ENCODE measurements at places on chromosomes 1 and 21.

- peak overlapping the region; percentile 62 for H3K27ac ChIP-seq
- no peaks in the 10 kb centered on the region for H3K4me1 ChIP-seq
Measured at GRCh38 chr1:28078680-28079626, 9.5 kb downstream of the EYA3 start.

GRCh38 chr1:190303501-190303900 lies 174.2 kb downstream of the BRINP3 start:
- no peak overlapping the region for H3K4me3 ChIP-seq
- H3K27ac ChIP-seq, result no peak overlapping the region
- H3K36me3 ChIP-seq, result no peaks in the 10 kb centered on the region
- no peaks in the 10 kb centered on the region for H3K4me1 ChIP-seq
- no peaks in the 10 kb centered on the region for H3K27me3 ChIP-seq
- no peak for DNase-seq

- H3K4me3 ChIP-seq, result no peak overlapping the region
- no peaks in the 10 kb centered on the region for H3K36me3 ChIP-seq
- no peaks in the 10 kb centered on the region for H3K27me3 ChIP-seq
Measured at GRCh38 chr21:43902441-43902840, 37.4 kb downstream of the AGPAT3 start.

DNA sequence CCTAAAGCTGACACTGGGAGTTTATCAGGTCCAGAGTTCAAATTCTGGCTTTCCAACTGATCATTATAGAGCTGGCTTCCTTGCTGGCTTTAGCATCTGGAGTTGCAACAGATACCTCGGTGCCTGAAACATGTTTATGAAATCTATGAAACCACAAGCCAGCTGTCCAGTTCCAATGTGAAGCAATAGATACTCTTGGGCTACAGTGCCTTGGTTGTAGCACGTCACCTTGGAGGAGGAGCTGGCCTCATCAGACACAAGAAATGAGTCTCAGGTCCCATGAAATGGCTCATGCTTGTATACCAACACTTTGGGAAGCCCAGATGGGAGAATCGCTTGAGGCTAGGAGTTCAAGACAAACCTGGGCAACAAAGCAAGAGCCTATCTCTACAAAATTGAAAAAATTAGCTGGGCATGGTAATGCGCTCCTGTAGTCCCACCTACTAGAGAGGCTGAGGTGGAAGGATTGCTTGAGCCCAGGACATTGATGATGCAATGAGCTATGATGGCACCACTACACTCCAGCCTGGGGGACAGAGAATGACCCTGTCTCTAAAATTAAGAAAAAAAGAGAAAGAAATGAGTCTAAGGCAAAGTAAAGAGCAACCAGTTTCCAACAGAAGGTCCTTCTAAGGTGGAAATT lies 132.5 kb upstream of the ZNF648 start:
- H3K27me3 ChIP-seq, result no peaks in the 10 kb centered on the region
- H3K4me1 ChIP-seq, result no peaks in the 10 kb centered on the region
- H3K36me3 ChIP-seq, result no peaks in the 10 kb centered on the region
- DNase-seq, result no peak

GRCh38 chr1:183957216-183957830 lies 80.2 kb downstream of the COLGALT2 start:
- DNase-seq, result no peak
- peak overlapping the region; percentile 4 for H3K27ac ChIP-seq
- H3K4me3 ChIP-seq, result no peak overlapping the region
- H3K27me3 ChIP-seq, result no peaks in the 10 kb centered on the region
- no peaks in the 10 kb centered on the region for H3K4me1 ChIP-seq

- no peak overlapping the region for H3K27ac ChIP-seq
- no peak for DNase-seq
- H3K27me3 ChIP-seq, result no peaks in the 10 kb centered on the region
- H3K36me3 ChIP-seq, result no peaks in the 10 kb centered on the region
- H3K4me3 ChIP-seq, result no peak overlapping the region
- no peaks in the 10 kb centered on the region for H3K4me1 ChIP-seq
Measured at GRCh38 chr1:234555390-234556024, 54.5 kb downstream of the IRF2BP2 start.

DNA sequence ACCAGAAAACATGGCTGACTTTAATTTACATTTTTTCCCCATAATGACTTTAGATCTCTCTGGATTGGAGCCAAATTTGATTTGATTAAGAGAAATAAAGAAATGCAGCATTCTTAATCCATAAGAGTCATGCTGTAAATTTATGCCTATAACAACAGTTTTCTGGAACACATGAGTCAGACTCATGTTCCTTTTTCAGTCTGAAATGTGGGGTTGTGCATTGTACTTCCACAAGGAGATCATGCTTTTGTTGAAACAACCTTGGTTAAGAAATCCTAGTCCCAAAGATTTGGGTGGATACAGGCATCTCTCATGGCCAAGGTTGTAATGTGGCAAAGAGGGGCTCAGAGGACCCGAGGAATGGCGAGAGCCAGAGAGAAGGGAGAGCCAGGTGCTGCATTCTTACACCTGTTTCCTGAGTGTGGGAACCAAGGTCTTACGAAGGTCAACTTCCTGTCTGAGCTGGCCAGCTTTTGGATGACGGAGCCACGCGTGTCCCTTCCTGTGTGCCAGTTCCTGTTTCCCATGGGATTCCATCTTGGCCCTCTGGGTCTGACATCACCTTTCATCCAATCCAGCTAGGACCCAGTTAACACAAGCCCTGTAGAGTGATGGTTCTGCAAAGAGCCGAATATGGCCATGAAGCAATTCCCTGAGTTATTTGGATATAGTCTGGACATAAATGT lies 23.1 kb downstream of the CLDN14 start:
- H3K4me1 ChIP-seq, result no peaks in the 10 kb centered on the region
- H3K27ac ChIP-seq, result no peak overlapping the region
- no peaks in the 10 kb centered on the region for H3K36me3 ChIP-seq
- no peak for DNase-seq
- no peak overlapping the region for H3K4me3 ChIP-seq
- peaks cover 1% of the 10 kb centered on the region for H3K27me3 ChIP-seq

DNA sequence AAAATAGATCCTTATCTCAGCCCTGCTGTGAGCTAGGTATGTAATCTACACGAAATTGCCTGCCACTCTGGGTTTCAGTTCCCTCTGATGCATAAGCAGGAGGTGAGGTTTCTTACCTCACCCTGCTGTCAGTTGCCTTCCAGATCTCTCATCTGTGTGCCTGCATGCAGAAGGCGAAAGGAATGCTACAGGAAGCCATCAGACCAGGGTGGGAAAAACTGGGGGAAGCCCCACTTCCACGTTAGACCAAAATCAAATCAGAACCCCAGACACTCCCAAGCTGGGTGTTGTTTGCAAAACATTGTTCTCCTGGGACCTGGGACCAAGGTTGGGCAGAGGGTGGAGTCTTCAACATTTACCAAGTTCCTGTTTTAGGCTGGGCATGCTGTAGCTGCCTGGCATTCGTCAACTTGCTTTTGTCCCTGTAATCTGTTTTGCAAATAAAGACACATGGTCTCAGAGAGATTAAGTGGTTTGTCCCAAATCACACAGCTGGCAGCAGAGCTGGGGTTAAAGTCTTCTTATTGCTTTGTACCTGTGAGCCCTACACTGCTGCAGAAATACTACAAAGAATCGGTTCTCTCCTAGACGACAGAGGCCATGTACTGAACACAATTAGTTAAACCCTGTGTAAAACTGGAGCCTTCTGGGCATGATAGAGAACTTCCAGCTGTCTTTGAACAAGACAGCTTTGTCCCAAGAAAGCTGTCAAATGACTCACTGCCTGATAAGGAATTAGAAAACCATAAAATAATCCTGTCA lies 389.7 kb upstream of the RUNX1 start:
- H3K27me3 ChIP-seq, result no peaks in the 10 kb centered on the region
- no peaks in the 10 kb centered on the region for H3K4me1 ChIP-seq
- DNase-seq, result no peak
- no peak overlapping the region for H3K27ac ChIP-seq
- H3K4me3 ChIP-seq, result no peak overlapping the region

DNA sequence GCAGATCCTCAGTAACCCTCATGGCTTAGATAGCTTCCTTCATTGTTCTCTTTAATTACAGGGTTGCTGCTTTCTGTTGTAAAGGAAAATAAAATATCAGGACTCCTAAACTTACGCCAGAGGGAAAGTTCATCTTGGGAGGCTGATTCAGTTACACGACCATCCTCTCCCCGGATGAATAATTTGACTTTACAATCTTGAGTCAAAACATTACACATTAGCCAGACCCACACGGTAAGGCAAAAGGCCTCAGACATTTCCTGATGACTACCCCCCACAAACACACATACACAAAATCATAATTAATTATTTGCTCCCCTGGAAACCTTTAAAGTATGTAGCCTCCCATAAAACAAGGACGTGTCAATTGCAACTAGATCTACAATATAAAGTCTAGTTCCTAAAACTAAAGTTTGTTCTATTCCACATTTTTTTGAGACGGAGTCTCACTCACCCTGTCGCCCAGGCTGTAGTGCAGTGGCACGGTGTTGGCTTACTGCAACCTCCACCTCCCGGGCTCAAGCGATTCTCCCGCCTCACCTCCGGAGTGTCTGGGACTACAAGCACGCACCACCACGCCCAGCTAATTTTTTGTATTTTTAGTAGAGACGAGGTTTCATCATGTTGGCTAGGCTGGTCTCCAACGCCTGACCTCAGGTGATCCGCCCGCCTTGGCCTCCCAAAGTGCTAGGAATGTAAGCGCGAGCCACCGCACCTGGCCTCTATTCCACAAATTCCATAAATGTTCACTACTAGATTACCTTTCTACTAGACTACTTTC lies 830 bp upstream of the PRDX1 start:
- H3K36me3 ChIP-seq, result no peaks in the 10 kb centered on the region
- no peaks in the 10 kb centered on the region for H3K27me3 ChIP-seq
- H3K4me3 ChIP-seq, result peak overlapping the region; percentile 86
- peak overlapping the region; percentile 94 for H3K27ac ChIP-seq
- DNase-seq, result no peak

DNA sequence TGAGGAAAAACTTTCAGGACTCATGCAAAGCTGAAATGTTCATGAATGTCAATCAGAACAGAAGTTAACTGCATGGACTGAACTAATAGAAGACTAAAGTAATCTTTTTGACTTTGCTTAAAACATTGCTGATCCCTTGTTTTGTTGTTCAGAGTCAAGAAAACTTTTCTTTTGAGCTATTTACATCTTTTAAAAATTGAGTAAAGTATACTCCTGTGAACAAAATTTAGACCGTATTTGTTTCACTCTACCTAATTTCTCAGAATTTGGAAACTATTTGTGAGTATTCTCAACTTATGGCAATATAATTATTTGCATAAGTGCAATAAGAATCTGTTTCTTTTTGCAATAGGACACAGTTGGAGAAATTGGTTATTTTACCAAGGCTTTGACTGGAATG lies 41.1 kb downstream of the INPP5B start:
- no peak overlapping the region for H3K4me3 ChIP-seq
- H3K4me1 ChIP-seq, result no peaks in the 10 kb centered on the region
- H3K36me3 ChIP-seq, result no peaks in the 10 kb centered on the region
- H3K27ac ChIP-seq, result no peak overlapping the region

GRCh38 chr1:83631851-83632250 lies 367.1 kb downstream of the TTLL7 start:
- no peaks in the 10 kb centered on the region for H3K27me3 ChIP-seq
- H3K4me3 ChIP-seq, result no peak overlapping the region
- no peak for DNase-seq
- H3K4me1 ChIP-seq, result no peaks in the 10 kb centered on the region

DNA sequence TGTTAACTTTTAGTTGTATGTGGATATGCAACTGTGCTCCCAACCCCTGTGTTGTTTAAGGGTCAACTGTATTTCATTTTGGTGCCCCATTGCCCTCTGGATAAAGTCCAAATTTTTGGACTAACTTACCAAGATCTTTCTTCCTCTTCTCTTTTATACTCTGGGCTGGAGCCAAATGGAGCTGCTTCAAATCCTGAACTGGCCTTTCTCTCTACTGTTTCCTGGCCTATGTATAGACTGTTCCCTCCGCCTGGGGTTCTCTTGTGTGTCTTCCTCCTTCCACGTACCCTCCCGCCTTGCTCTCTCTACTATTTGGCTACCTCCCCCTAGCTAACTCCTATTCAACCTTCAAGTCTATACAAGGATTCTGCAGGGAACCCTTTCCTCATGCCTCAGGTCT lies 8.4 kb upstream of the CDC14A start:
- H3K27ac ChIP-seq, result no peak overlapping the region
- no peak for DNase-seq
- H3K36me3 ChIP-seq, result no peaks in the 10 kb centered on the region
- no peaks in the 10 kb centered on the region for H3K27me3 ChIP-seq
- no peak overlapping the region for H3K4me3 ChIP-seq

DNA sequence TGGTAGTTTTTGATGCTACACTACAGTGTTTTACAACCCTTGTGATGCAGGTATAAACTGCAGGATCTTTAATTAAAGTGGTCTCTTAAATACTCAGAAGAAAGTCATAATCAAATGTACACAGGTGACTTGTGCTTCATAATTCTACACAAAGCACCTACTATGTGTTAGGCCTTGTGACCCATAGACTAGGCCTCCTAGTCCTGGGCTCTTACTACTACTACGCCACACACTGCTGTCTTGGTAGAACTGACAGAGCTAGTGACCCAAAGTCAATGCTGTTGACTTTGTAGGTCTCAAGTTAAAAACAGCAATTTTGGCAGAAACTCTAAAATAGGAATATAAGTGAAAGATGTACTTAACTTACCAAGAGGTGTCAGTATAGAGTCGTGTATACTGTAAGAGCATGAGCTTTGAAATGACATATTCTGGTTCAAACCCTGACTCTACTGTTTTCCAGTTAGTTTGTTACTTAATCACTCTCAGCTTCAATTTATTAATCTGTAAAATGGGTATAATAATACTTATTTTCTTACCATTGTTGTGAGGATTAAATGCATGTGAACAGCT lies 48.6 kb upstream of the LMO4 start:
- no peak overlapping the region for H3K27ac ChIP-seq
- no peaks in the 10 kb centered on the region for H3K27me3 ChIP-seq
- no peak for DNase-seq
- H3K4me1 ChIP-seq, result no peaks in the 10 kb centered on the region
- no peak overlapping the region for H3K4me3 ChIP-seq

DNA sequence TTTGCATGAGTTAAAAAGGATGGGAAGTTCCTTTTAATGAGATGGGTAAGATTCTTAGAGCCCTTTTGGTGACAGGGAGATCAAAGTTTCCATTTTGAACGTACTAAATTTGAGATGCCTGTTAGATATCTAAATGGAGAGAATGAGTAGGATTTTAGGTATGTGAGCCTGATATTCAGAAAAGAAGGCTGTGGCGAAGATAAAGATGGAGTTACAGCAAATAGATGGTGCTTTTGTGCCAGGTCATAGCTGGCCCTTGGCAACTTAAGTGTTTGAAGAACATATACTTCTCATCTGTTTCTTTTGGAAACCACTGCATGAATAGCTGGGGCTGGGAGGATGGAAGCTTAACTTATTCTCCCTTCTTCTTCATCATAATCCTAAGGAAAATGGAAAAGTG lies 282.5 kb downstream of the PTBP2 start:
- no peak overlapping the region for H3K27ac ChIP-seq
- DNase-seq, result no peak
- no peak overlapping the region for H3K4me3 ChIP-seq

Data from breast epithelium (tissue), 4 donors.